ENCODE measurements at places on chromosomes 3 and 15.

- DNase-seq = no peak
These were observed 1.4 kb upstream of the HERC1 start for GRCh38 chr15:63835211-63835568.

DNA sequence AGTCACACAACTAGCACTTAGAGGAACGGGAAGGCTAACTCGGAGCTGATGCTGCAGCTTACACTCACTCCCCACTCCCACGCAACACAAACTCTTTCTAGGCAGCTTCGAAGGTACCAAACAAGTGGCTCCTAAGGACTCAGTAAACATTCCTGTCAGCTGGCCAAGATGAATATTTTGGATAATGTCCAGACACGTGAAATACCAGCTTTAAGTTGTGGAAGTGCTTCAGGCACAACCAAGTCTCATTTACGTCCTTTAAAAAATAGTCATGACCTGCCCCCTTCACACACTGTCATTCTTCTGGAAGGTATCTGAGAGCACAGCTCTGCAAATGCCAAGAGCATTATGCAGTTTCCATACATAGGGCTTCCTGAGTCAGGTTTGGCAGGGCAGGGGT, 1005.9 kb upstream of the CFAP20DC start:
- no peak for DNase-seq

DNA sequence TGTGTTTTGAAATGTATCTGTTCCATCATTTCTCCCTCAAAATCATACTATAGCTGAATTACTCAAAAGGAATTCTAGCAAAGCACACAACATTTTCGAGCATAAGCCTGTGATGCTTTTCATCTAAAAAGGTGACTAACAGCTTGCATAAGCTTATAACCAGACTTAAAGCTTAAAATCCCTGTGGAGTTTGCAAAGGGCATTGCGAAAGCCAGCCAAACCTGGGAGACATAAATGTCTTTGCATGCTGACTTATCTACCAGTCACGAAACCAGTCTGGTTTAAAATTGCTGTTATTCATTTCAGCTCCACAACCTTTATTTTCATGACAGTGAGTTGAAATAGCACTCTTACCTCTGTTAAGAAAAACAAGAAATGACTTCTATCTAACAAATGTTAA, 35.6 kb upstream of the LIPC start:
- DNase-seq = peak; percentile 32

DNA sequence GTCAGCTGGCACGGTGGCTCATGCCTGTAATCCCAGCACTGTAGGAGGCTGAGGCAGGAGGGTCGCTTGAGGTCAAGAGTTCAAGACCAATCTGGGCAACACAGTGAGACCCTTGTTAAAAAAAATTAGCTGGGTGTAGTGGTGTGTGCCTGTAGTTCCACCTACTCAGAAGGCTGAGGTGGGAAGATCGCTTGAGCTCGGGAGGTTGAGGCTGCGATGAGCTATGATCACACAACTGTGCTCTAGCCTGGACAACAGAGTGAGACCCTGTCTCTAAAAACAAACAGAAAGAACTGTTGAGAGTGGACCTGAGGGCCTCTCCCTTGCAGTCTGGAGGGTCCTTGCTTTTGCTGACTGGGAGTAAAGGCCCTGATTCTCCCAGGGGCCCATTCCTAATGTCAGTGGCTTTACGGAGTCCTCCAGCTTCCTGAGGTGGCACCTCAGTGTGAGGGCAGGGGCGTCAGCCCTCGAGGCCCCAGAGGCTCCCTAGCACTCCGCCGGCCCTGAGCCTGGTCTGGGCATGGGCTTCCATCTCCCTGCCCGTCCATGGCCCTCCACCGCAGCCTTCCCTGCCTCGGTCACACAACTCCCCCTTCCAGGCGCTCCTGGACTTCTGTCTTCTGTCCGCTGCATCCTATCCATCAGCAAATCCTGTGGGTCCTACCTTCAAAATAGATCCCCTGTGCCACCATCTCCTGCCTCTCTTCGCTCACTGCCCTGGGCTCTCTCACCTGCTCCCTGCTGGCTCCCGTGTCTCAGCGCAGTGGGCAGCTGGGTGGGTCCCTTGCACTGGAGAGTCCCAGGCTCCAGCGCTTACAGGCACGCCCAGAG, 19.0 kb downstream of the FBLN2 start:
- no peak for DNase-seq

DNA sequence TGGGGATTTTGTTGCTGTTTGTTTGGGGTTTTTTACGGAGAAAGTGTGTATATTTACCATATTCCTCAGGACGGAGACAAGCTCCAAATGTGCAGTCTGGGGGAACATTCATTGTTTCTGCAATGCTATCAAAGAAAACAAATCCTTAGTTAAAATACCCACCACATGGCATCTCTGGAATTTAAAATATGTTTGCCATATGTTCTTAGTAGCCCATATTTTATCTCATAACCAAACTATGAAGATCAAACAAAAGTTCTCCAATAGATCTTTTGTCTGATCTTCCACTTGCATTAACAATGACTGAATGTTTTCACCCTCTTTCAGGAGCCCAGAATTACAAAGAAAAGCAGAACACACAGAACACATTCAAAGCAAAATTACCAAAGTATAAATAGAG, 35.3 kb downstream of the EFHB start:
- DNase-seq = no peak

GRCh38 chr3:53056442-53056841, 10.6 kb upstream of the SFMBT1 start:
- no peak for DNase-seq

DNA sequence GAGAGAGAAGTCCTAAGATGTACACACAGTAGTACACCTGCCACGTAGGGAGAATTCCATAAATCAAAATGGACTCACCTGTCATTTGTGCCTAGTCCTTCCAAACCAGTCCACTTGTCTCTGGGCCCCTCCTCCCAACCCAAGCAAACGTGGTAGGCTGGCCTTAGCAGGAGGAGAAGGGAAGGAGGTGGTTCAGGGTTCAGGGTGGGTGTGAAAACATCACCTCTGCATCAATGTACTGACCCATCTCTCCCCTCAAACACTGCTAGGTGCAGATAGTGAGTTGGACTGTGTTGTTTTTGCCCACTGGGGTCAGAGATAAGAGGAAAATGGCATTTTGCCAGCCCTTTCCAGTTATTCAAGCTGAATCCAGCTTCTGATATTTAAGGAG, 99.3 kb downstream of the MME start:
- no peak for DNase-seq

DNA sequence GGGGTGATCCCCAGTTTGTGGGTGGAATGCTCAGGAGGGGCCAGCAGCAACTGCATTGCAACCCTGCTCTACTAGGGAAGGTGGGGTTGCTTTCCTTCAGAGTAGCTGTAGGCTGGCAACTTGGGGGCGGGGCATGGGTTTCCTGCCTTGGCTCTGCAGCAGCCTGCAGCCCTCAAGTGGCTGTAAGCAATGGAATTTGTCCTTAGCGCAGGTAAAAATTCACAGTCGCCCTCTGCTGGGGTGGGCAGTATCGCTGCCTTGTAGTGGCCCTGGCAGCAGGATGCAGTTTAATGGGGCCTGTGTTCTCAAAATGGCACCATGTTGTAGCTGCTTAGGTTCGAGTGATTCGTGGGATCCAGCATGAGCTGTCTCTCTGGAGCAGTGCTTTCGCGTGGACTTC, 29.8 kb downstream of the STT3B start:
- no peak for DNase-seq

DNA sequence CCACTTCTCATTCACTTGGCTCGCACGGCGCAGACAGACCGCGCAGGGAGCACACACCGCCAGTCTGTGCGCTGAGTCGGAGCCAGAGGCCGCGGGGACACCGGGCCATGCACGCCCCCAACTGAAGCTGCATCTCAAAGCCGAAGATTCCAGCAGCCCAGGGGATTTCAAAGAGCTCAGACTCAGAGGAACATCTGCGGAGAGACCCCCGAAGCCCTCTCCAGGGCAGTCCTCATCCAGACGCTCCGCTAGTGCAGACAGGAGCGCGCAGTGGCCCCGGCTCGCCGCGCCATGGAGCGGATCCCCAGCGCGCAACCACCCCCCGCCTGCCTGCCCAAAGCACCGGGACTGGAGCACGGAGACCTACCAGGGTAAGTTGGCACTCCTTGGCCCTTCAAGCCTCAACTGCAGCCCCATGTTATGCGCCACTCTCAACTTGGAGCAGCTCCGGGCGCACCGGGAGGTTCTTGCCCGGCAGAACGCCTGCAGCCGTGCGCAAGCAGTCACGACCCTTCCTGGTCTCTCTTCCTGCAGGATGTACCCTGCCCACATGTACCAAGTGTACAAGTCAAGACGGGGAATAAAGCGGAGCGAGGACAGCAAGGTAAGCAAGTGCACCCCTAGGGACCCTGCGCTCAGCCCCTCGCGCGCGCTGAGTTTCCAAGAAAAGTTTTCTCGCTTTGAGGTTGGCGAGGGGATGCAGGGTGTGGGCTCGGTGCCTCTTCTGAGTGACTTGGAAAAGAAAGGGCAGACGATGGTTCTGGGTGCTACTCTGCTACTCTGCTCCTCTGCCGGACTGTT, at the start of gene BHLHE40:
Gene BHLHE40, plus strand, starts transcription at position 10 of the 801 bp plus-strand sequence. Its CDS starts 282 bp downstream, at position 292.
- DNase-seq = no peak

DNA sequence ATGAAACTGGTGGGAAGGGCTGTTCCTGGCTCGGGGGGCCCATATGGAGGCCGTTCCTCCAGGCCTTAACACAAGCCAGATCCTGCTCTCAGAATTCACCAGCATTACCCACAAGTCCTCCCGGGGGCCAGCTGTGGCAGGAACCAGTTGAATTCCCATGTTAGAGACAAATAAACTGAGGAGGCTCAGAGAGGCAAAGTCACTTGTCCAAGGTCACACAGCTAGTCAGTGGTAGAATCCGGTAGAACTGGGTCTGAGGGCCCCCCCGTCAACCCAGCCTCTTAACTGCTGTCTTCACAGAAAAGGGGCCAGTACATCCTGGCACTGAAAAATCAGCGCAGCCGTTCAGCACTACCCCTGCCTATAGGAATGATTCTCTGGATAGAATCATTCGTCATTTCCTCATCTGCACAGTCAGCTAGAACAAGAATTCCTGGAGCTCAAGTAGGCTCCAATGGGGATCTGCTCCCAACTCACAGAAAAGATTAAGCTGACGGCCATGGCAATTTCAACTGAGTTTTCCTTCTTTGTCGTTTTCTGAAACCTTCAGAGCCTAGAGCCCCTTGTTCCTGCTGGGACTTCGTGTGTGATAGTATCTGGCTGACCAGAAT, 12.2 kb upstream of the TSEN2 start:
- DNase-seq = no peak

GRCh38 chr3:171354049-171354705, 106.0 kb downstream of the TNIK start:
- no peak for DNase-seq

- DNase-seq = no peak
These were observed 4.1 kb downstream of the ZNF609 start for GRCh38 chr15:64464276-64465005.

DNA sequence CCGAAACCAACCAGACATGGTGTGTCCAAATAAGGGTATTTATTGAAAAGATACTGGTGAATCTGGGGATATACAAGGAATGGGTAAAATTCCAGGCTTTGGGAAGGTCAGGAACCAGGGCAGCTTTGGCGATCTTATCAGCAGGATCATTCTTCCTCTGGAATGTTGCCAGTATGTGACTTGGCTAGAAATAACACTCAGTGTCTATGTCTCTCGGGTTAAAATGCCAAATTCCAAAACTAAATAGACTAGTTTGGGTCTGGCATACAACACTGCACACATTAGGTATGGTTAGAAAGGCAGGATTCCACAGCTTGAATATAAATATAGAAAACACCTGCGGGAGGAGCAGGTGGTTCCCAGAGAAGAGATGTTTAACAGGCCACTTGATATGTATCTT, 220.2 kb upstream of the CD96 start:
- DNase-seq = no peak

DNA sequence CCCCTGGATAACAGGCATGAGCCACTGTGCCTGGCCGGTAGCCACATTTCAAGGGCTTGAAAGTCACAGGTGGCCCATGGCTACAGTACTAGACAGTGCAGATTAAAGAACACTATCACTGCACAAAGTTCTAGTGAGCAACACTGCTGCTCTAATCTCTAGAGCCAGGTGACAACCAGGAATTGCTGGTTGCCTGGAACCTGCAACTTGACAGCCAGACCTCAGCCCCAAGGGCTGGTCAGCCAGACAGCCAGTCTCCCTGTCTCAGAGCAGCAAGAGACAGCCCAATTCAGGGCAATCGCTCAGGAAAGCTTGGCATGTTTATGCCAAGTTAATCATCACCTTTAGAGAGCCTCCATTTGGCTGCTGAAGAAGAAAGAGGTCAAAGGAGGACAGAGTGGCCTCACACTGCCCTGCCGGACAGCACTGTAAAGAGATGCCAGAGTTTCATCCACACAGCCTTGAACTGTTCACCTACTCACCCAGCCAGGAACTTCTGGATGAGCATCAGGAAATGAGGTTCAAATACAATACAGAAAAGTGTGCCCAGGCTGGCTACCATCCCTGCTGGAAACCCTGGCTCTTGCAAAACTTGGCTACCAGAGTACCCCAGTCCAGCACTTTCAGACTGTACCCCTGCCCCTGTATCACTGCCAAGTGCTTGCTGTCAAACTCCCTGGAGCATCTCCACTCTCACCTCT, 6.0 kb downstream of the CCDC12 start:
- no peak for DNase-seq

- peak; percentile 57 for DNase-seq
These were observed 113.6 kb upstream of the ICE2 start for GRCh38 chr15:60592371-60593169.

DNA sequence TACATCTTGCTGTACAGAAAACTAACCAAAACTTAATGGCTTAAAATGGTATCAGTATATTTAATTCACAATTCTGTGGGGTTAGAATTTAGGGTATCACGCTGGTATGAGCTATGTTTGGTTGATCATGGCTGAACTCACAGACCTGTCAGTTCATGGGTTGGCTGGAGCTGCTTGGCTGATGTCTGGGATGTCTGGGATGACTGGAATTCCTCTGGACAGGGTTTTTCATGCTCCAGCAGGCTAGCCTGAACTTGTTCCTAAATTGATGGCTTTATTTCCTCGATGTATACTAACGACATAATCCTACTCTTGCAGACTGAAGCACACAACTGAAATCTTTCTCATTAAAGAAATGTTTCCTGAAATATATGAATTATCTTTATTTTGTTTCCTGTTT, 338.9 kb upstream of the GBE1 start:
- no peak for DNase-seq

GRCh38 chr3:29291260-29291981, 10.6 kb downstream of the RBMS3 start:
- no peak for DNase-seq

GRCh38 chr3:30643763-30644462, 37.5 kb downstream of the TGFBR2 start:
- DNase-seq = no peak

GRCh38 chr3:118932822-118933558, 101.7 kb downstream of the IGSF11 start:
- no peak for DNase-seq

DNA sequence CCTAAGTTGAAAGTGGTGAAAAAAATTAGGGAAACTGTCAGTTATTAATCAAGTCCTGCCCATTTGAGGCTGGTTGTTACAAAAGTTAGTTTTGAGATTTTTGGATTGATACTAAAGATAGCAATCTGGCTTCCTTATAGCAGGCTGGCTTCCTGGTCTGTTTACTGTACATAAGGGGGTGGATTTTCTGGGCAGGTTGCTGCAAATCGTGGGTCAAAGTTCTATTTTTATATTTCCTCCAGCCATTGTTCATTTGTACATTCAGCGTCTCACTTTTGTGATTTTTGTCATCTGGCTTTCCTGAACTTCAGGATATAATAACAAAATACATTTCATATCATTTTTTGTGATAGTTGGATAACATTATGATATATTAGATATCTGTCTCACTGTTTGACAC, 49.5 kb downstream of the CLDN1 start:
- no peak for DNase-seq
